Cerebellar cortex (tissue), 1 donor: ENCODE measurements at places on chromosomes 16 and 17.

DNA sequence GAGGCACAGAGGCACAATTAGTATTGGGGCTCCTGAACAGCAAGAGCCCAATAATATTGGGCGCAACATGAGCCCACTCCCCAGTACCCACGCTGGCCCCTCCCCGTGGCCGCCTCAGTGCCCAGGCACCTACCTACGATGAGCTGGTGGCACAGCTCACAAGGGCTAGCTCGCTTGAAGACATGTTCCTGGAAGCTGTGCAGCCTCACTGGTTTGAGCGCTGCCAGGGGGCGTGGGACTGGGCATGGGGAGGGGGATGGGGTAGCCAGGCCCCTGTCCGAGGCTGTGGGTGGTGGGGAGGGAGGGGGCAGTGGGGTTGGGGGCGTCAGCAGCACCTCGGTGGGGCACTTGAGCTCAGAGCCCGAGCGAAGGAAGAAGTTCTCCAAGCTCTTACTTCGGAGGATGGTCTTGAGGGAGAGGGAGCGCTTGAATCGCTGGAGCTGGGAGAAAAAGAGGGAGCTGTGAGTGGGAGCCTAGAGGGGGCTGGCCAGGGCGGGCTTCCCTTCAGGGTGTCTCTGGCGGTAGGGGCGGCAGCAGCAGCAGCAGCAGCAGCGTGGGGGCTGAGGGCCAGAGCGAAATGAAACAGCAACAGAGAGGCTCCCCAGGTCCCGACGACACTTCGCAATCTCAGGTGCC lies 7.9 kb downstream of the STAC2 start:
- no peak for DNase-seq

- DNase-seq = no peak
Measured at GRCh38 chr16:31879937-31880321, 6.3 kb downstream of the ZNF267 start.

- DNase-seq = no peak
Measured at GRCh38 chr16:13629704-13630103, 290.2 kb upstream of the ERCC4 start.

GRCh38 chr17:28765038-28765437 lies 21.2 kb downstream of the TRAF4 start:
- DNase-seq = no peak

DNA sequence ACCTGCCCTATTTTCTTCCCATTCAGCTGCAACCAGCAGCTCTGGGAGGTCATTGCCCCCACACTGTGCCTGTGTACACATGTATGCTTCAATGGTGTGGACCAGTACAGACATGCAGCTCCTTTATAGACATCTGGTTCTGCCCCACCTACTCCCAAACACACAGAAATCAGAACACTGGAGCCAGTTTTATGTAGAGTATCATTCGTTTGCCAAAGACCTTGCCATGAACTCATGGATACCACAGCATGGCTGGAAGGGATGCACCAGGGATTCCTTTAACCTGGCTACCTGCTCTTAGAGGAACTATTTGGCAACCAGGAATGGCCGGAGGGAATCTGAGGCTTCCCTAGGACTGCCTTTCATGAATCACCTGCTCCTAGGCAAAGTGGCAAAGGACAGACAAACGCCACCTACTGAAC lies 60.4 kb downstream of the ZFHX3 start:
- no peak for DNase-seq

- no peak for DNase-seq
Measured at GRCh38 chr16:89431158-89431584, 59.2 kb downstream of the ANKRD11 start.
